ENCODE measurements at places on chromosomes 7 and 10.

DNA sequence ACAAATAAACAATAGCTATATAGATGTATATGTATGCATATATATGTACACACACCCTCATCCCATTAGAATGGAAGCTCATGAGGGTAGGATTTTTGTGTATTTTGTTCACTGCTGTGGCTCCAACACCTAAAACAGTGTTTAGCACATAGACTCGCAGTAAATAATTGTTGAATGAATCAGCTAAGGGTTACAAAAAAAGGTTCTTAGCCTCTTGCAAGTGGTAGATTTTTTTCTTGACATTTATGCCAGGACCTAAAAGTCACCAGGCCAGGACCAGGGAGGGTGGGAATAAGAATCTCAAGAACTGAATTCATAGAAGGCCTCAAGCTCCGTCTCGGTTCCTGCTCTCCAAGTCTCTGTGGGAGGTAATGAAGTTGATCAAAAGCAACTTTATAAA is 82.5 kb upstream of the CAPZA2 start:
- no peak for DNase-seq

- DNase-seq: no peak
Measured at GRCh38 chr10:64458306-64458705, 937.1 kb downstream of the REEP3 start.

GRCh38 chr10:5828725-5829124 is 15.5 kb upstream of the GDI2 start:
- DNase-seq: no peak

DNA sequence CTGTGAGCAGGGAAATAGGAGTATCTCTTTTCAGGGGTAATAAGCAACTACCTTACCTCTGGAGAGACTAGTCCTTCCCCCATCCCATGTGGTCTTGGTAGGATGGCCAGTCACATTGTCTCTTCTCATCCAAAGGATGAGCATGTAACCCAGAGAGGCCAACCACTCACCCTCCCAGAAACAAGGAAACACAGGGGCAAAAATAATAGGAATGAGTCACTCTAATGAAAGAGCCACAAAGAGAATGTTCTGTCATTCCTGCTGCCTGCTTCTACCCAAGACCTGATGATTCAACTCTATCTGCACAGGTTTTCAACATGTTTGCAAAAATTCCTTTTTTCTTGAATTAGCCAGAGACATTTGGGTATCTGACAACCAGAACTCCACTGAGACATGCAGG is 99.3 kb upstream of the NFE2L3 start:
- DNase-seq: no peak

GRCh38 chr7:12350971-12351370 is 52.7 kb downstream of the VWDE start:
- DNase-seq: no peak

GRCh38 chr7:133021196-133021595 is 60.7 kb downstream of the CHCHD3 start:
- no peak for DNase-seq

GRCh38 chr10:61821693-61822092 is 79.8 kb upstream of the ARID5B start:
- no peak for DNase-seq

GRCh38 chr10:77004917-77005564 is 632.6 kb downstream of the KCNMA1 start:
- peak; percentile 91 for DNase-seq

DNA sequence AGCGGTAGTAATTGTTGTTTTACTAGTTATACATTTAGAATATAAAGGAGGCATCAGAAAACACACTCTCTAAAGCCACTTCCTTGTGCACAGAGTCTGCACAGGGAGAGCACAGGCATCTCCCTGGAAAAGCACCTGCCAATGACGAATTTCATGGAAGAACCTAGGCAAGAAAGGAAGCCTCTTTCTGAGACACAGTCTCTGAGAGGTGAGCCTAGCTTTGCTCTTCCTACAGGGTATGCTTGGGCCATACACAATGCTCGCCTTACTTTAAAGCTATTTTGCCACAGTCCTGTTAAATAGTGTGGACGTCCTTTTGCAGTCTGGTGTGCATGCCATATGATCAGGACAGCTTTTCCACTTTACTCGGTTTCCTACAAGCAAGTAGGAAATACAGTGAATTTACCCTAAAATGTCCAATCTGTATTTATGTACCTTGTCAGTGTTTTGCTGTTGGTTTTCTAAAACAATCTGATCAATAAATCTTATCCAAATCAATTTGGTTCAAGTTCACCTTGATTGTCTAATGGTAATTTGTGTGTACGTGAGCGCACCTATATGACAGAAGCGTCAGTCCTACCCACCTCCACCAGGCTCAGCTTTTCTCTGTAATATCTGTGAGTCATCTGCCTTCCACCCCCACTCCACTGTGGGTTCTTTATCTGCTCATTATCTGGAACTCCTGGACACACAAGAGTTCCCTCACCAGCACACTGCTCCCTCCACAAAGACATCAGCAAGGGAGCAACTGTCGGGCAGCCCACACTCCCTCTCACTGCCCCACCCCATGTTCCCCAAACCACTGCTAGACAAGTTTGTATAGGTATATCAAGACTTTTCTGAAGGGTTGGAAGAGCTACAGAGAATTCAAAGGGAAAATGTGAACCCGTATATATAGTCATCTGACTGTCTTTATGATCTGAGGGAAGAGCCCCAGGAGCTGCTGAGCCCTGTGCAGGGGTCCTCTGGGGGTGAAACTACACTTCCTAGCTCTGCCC is 65.2 kb downstream of the KLHDC10 start:
- DNase-seq: no peak

GRCh38 chr7:4233621-4234497 is 448.2 kb upstream of the FOXK1 start:
- no peak for DNase-seq

GRCh38 chr10:72077275-72077990 is 10.9 kb downstream of the SPOCK2 start:
- no peak for DNase-seq

DNA sequence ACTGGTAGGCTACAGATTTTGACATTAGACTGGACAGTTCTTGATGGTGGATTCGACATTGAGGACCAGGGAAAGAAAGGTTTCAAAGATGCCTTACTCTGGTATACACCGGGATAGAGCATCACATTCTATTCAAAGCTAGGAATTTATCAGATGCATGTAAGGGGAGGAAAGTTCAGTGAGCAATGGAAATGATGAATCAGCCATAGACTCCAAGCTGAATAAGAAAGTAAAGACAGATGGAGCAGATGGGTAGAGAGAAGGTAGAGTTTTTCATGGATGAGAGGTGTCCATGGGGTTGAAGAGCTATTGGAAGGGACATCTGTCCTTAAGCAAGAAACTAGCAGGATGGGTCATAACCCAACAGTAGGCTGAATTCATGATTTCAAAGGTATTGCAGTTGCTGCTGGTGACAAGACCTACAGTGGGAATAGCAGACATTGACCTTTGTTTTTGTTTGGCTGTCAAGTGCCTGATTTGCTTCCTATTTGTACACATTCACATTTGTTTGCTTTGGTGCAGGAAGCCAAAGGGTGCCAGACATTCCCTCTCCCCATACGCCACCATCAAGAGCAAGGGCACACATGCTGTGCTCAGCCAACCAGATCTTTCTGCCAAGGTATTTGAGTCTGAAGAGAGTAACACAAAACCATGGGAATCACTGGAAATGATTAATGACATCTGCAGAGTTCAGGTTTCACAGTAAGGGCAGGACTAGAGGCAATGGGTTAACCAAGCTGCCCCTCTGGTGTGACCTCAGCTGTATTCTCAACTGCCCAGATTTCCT is 8.6 kb upstream of the CACUL1 start:
- DNase-seq: no peak

DNA sequence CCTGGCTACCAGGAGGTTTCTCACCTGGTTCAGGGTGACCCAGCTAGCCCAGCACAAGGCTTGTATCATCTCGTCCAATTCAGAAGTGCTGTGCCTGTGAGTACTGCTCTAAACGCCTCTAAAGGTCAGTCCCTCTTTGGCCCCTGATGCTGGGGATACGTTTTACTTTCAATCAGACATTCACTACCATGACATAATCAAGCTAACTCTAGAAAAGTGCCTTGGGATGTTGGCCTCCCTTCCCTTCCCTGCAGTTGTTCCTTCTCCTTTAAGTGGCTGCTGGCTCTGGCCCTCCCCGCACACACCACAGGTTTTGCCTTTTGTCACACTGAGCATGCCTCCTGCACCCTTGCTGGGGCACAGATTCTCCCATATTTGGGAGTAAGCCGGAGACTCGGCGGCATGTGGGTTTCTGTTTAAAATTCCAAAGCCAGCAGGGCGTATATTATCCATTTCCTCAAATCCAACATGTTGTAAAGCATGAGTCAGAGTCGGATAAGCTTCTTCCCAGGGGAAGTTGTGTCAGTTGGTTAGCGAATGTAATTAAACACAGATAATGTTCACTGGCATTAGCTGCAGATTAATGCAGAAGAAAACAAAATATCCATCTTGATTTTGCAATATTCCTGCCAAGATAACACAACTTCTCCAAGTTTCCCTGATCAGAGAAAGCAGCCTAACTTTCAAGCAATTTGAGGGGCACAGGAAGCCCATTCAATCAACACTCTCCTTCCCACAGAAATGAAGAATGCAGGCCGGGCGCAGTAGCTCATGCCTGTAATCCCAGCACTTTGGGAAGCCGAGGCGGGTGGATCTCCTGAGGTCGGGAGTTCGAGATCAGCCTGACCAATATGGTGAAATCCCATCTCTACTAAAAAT is 31.8 kb upstream of the VCL start:
- DNase-seq: peak; percentile 99

- DNase-seq: peak; percentile 73
Measured at GRCh38 chr7:44921607-44922350, 36.4 kb upstream of the PURB start.

DNA sequence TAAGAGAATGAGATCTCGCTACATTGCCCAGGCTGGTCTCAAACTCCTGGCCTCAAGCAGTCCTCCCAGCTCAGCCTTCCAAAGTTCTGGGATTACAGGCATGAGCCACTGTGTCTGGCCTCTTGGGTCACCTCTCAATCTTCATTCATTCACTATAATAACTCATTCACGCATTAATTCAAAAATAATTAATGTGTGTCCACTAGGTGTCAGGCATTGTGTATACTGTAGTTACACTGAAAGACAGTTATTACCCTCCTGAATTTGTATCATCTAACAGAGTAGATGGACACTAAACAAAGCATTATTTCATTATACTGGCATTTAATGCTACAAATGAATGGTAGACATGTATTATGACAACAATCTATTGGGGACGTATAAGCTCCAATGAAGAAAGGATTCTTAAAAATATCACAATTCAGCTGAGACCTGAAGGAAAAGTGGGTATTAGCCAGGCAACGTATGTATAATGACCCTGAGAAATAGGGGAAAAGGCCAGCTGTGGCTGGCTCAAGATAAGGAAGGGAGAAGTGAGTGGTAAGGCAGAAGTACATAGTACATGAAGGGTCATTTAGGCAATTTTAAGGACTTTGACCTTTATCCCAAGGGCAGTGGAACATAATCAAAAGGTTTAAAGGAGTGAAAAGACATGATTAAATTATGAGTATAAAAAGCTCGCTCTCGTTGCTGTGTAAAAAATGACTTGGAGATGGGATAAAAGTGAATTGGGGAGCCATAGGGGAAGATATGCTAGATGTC is 150.7 kb downstream of the BTAF1 start:
- DNase-seq: peak; percentile 15

- DNase-seq: no peak
Measured at GRCh38 chr10:131452926-131453720, 141.6 kb upstream of the TCERG1L start.
